ENCODE measurements at places on chromosomes 4 and X. TPM values are rescaled to one million over a fixed set of nuclear protein-coding genes. Genes with fewer than 3 reads are reported as not detected.

EPGN gene
- total RNA-seq = not detected

HPGD gene
- not detected for total RNA-seq

LRIT3 gene
- 0.13 TPM for total RNA-seq

PITX2 gene
- total RNA-seq = not detected

MTMR8 gene
- total RNA-seq = 1.5 TPM

DNASE1L1 gene
- 27.9 TPM for total RNA-seq

CLGN gene
- total RNA-seq = not detected

CLDN22 gene
- not detected for total RNA-seq

DNA sequence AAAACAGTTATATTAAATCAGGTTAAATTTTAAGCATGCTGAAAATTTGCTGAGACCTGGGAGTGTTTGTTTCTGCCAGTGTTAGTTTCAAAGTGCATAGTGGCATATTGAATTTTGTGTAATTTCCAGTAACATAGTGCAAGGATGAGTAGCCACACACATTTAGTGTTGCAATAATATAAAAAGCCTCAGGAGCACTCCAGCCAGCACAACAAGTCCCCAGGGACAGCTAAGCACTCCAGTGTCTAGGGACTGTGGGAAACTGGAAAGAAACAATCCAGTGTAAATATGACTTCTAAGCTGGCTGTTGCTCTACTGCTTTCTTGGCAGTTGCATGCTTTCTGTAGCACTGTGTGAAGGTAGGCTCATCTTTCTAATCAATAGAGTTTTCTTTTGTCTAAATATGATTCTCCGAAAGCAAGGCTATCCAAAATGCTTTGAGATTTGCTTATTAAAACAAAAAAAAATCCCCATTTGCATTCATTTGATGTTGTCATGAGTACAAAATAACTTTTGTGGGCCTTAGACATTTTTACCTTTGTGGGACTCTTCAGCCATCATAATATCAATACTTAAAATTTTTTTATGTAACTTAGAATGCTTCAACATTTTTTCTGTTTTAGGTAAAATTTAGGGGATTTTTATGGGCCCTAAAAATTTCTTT is 24.2 kb upstream of the CXCL2 start:
- H3K4me1 ChIP-seq = peaks cover 28% of the 10 kb centered on the region
- H3K36me3 ChIP-seq = no peaks in the 10 kb centered on the region
- H3K4me3 ChIP-seq = no peak overlapping the region
- DNase-seq = no peak

DNA sequence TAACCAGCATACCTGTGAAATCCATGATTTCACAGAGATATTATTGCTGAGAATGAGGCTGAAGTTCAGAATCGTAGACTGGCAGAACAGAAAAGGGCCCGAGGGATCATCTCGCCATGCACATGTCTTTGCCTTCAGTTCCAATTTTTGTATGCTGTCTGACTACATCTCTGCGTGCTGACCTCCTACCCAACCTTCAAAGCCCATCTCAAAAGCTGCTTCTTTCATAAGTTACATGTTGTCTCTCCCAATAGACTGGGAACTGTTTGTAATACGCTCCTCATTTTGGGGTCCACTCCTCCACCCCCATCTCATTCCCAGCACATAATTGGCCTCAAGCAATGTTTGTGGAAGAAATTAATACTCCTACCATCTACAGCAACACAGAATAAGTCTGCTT is 78.2 kb downstream of the RTL5 start:
- no peak overlapping the region for H3K27ac ChIP-seq
- no peaks in the 10 kb centered on the region for H3K27me3 ChIP-seq
- H3K4me3 ChIP-seq = no peak overlapping the region

DNA sequence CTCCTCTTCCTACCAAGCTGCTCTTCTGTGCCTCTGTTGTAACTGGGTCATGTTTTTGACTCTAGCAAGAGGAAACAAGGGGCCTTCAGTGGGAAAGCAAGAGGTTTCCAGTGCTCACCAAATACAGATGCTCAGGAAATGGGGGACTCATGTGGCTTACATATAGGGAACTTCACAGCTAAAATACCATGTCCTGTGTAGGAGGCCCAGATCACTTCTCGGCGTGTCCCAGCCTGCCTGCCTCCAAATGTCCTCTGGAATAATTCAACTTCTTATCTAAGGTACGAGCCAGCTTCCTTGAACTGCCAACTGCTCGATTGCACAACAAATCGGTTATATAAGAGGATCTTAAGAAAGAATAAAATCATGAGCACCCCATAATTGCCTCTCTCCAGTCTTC is 161.3 kb downstream of the KIT start:
- no peaks in the 10 kb centered on the region for H3K36me3 ChIP-seq
- H3K4me3 ChIP-seq = no peak overlapping the region

DNA sequence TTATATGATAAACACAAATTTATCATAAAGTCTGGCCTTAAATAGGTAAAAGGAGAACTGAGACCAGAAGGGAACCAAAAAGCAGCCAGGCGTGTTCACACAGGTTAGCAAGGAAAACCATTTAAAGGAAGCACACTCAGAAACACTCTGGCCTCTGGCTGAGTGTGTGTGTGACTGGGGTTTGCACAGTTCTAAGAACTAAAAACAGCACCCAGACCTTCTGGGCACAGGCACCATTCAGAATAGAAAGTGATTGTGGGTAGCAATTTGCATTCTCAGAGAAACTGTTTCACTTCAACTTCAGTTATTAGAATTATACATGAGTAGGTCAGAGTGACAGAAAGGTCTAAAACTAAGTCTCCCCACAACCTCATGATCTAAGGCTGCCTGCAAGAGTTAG is 10.0 kb downstream of the GPR82 start:
- no peaks in the 10 kb centered on the region for H3K27me3 ChIP-seq
- no peak for DNase-seq
- no peak overlapping the region for H3K27ac ChIP-seq
- H3K4me1 ChIP-seq = peaks cover 2% of the 10 kb centered on the region
- no peaks in the 10 kb centered on the region for H3K36me3 ChIP-seq

DNA sequence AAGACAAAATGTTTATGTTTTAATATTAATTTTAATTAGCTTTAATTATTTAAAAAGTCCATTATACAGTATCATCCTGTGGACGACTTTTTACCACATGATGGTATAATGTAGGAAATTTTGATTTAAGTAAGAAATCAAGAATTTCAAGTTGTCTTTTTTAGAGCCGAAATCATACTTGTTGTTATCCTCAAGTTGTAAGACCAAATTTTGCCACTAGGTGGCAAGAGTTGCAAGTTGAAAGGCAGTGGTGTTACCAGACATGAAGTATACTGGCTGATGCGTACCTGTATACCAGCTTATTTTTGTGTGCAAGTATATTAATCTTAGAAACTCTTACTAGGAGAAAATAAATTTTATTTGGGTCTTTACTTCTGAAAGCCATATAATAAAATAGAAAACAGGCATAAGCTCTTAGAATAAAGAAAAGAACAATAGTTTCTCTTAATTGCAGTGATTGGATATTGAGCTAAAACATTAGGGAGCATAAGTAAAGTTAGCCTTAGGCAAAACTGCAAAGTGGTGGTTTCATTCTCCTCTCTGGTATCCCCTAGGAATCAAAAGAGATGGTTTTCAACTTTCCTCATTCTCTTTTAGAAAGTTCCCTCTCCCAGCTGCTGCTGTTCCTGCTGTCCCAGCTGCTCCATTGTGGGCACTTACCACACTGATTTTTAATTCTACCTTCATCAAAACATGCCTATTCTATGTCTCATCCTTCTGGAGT is 118.0 kb upstream of the WDFY3 start:
- peaks cover 37% of the 10 kb centered on the region for H3K27me3 ChIP-seq
- no peaks in the 10 kb centered on the region for H3K4me1 ChIP-seq
- H3K36me3 ChIP-seq = no peaks in the 10 kb centered on the region
- no peak for DNase-seq

DNA sequence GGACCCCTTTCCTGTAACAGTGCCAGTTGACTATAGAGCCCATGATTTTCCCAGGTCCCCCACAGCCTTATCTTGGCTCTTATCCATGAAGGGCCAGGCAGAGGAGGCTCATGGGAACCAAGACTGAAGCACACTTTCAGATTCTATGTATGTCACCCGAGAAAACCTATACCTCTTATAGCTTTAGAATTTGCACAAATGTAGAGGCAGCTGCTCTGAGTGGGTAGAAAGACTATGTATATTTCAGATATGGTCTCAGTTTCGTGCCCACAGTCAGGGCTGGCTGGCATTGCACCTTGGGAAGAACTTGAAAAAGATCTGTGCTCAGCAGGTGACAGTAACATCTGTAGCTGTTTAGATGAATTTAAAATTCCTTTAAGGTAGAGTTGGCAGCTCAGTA is 8.3 kb upstream of the LNX1 start:
- no peak for DNase-seq
- no peak overlapping the region for H3K27ac ChIP-seq
- H3K4me3 ChIP-seq = no peak overlapping the region
- H3K36me3 ChIP-seq = no peaks in the 10 kb centered on the region
- H3K27me3 ChIP-seq = no peaks in the 10 kb centered on the region
